ENCODE measurements at places on chromosomes 6 and 20.

DNA sequence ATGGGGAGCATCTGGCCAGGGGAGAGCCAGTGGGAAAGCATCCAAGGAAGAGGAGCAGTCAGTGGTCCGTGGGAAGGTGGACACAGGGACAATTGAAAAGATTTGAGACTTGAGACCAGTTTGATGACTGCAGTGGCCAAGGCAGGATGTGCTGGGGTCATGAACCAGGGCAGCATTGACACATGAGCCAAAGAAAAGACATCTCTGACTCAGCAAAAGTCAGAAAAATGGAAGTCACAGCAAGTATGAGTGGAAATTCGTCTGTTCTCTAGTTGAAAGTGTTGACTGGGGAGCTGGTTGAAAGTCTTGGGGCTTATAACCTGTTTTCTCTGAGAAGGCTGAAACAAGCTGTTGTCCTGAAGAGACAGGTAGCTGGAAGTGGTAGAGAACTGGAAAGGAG lies 31.3 kb downstream of the RAB22A start:
- DNase-seq: no peak

- DNase-seq: no peak
Measured at GRCh38 chr6:168598251-168599117, 157.5 kb downstream of the SMOC2 start.

GRCh38 chr20:20702330-20703245 lies 9.9 kb downstream of the RALGAPA2 start:
- DNase-seq: no peak

DNA sequence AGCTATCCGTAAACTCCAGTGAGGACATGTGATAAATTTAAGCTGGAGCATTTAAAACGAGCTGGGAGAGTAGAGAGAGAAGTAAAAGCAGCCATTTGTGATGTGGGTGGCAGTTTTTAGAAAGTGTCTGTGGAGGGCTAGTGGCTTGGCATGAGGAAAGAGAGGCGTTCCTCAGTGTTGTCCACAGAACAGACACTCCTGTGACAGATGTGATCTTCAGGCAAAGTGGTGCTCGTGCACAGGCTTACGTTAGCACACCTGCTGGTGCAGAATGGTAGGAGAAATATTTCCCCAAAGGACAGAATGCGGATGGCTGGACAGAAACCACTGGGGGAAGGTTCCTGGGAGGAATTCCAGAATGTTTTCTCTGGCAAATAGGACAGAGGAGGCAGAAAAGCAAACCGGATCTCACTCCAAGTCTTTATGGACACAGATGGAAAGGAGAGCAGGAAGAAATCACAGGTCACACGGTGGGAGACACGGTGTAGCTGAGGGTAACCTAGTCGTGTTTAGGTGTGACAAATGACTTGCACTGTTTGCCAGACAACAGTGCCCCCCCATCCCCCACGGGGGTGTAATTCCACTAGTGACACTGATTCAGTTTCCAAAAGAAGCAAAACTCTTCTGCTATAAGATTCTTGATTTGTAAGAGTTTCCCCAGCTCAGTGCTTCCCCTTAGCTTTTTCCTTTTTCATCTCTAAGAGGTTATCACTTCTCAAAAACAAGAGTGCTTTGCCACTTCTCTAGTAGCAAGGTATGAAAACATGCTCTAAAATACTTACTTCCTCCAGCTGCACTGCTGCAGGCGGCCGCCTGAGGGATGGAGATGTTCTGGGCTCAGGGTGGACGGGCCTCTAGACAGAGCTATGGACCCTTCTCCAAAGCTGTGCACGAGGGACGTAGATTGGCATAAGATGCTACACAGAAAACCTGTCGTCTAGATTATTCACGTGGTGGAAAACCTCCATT lies 293.2 kb downstream of the QKI start:
- DNase-seq: no peak

GRCh38 chr6:20014508-20014907 lies 177.3 kb downstream of the ID4 start:
- no peak for DNase-seq

DNA sequence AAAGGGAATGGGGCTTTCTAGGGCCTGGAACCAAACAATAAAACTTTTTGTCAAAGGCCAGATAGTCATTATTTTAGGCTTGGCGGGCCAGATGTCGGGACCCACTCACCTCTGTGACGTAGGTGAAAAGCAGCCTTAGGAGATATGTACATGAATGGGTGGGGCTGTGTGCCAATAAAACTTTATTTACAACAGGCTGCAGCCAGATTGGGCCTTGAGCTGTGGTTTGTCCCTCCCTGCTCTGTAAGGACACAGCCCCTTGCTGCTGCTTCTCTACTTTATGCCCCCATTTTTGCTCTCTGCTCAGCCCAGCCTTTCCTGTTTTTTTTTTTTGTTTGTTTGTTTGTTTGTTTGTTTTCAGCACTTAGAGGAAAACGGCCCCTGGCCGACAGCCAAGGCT lies 32.7 kb downstream of the CDH4 start:
- no peak for DNase-seq

DNA sequence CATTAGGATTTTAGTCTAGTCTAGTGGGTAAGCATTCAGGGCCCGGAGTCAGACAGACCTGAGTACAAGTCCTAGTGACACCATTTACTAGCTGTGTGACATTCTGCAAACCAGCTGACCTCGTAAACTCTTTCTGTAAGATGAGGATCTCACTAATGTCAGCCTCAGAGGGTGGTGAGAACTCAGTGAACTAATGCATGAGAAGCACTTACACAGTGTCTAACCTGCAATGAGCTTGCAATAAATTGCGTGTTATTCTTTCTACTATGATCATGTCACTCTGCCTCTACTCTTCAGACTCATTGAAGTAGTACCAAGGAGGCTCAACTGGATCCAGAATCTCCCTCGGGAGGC lies 41.1 kb upstream of the ZNF831 start:
- DNase-seq: no peak

GRCh38 chr6:139983555-139984276 lies 609.3 kb upstream of the CITED2 start:
- peak; percentile 59 for DNase-seq

DNA sequence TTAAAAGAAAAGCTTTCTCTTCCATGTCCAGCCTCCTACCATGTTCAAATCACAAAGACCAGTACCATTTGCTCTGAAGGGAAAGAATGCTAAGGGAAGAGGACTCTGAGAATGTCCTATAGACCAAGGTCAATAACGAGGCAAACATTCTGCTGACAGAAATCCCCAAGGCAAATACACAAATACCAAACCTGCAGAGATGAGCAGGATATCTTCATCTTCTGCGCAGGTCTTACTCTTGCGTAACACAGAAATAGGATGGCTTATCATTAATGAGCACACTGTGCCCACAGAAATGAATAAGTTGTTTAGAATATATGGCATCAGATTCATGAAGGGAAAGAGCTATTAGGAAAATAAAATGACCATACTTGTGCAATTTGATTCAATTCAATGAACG lies 137.3 kb downstream of the BTBD9 start:
- DNase-seq: no peak

GRCh38 chr6:110282412-110282811 lies 75.7 kb downstream of the METTL24 start:
- no peak for DNase-seq

DNA sequence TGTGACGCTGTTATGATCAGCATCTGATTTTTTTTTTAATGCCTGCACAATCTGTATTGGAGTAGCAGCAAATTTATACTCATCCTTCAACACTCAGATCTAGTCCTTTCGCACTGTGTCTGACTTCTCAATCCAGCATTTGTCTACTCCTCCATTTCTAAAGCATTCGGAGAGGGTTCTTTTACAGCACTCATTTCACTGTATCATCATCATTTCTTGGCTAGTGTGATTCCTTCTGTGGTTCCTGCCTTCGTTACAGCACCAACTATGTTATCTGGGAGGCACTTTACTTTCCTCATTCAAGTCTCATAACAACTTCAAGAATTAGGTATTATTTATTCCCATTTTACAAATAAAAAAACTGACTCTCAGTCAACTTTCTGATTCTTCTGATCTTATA lies 18.0 kb downstream of the NUDT3 start:
- DNase-seq: no peak

DNA sequence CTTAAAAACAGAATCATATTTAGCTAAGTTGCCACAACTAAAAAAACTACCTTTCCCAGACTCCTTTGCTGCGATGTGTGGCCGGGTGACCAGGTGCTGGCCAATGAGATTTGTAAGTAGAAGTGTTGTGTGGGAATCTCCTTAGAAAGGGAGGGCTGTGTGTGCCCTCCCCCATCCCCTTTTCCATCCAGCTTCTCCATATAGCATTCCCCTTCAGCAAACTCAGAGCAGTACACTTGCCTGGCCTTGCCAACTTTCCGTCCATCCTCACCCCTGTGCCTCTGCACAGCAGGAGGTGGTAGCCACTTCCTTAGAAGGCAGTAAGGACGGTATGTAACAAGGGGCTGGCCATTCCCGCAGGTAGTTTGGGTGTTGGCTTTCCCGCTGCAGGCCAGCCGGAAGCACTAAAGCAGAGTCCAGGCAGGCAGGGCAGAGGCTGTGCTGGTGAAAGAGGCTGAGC lies 22.3 kb upstream of the KCNK16 start:
- peak; percentile 45 for DNase-seq

- no peak for DNase-seq
Measured at GRCh38 chr6:29958046-29958445, 15.7 kb downstream of the HLA-A start.

DNA sequence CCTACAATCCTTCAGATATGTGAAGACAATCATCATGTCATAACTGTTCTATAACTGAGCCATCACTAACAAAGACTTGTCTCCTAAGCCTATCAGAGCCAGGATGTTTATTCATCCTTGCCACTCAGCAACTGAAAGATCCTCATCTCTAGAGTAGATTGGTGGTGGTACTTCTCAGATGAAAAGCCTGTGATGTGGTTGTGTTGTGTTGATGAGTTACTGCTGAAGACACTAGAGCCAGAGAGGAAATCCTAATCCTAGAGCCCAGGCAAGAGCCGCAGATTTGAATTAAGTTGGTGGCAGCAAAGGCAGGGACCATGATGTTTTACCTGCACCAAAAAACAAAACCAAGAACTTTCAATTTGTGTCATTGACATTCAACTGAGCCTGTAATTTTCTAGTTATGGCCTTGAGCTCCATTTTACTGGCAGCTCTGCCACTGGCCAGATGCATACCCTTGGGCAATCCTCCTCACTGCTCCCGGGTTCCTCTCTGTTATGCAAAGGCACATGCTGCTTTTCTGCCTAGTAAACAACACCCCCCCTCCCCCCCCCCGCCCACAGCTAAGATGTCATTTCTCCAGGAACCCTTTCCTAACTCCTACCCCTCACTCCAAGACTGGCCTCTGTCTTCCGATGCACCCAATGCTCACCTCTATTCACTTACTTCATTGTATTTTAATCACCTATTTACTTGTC lies 50.2 kb upstream of the REV3L start:
- no peak for DNase-seq

GRCh38 chr6:108781419-108782100 lies 66.7 kb upstream of the ARMC2 start:
- DNase-seq: no peak

GRCh38 chr6:16028966-16029365 lies 99.9 kb upstream of the MYLIP start:
- no peak for DNase-seq

- DNase-seq: no peak
Measured at GRCh38 chr6:45086360-45087084, 241.6 kb upstream of the RUNX2 start.

DNA sequence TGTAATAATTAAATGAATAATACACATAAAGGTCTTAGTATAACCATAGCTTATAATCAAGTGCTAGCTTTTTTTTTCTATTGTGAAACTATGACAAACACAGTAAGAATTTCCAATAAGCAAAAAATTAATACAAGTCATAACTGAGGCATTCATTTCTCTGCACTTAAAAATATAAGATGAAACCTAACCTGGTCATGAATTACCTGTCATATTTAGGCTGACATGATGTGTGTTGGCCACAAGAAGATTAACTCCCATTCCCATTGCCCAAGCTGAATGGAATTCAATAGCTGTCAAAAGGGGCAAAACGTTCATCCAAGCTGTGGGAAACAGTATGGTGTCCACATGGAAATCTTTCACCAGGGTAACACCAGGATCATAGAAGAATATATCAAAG lies 5.4 kb downstream of the VNN2 start:
- DNase-seq: no peak

DNA sequence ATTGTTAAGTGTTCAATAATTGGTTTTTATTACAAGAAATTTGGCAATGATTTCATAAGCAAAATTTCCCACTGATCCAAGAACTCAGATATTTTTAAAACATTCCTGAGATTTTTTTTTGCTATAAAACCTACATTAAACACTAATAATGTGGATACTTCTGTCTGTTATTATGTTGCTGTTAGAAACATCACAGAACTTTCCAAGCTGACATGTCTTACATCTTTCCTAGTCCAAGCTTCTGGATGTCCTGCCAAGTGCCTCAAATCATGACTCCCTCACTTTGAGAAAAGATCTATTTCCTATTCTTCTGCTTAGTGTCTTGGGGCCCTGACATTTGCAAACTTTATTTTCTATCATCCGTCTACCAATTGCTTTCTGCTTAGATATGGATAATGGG lies 110.8 kb downstream of the RFPL4B start:
- DNase-seq: no peak

DNA sequence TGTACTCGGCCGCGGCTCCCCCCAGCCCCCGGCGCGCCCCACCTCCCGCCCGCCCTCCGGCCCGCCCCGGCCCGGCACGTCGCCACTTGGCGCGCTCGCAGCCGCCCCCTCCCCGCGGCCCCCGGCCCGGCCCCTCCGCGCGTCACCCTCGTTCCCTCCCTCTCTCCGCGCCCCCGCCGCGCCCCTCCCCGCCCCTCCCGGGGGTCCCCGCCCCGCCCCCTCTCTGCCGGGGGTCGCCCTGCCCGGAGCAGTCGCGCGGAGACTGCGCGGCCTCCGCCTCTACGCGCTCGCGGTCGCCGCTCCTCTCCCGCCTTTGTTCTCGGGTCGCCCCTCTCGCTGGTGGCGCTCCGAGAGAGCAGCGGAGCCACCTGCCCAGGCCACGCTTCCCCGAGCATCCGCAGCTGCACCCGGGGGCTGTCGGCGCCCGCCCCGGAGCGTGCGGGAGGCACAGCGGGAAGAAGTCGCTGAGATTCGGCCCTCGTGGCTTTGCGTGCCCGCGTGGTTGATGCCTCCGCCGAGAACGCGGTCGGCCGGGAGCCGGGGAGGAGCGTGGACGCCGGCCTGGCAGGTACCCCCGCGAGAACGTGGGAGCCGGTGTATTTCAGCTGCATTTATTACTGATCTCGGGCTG lies at the start of gene PHF10:
Gene PHF10 (minus strand): TSS at position 7 of the 631 bp plus-strand sequence. CDS start 569 bp downstream, outside the sequence.
- DNase-seq: peak; percentile 33

DNA sequence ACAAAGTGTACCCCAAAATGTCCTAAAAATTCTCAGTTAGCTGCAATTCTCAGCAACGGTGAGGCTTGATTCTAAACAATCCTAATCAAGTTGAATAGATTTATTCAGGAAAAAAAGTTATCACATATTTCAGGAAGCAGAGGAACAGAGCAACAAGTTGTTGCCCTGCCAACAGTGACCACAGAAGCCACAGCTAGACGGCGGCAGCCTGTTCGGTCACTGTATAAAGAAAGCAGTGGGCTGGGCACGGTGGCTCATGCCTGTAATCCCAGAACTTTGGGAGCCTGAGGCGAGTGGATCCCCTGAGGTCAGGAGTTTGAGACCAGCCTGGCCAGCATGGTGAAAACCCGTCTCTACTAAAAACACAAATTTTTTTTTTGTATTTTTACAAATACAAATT lies 171.2 kb upstream of the BMP5 start:
- DNase-seq: no peak
